Caki2 (cell line): ENCODE measurements at places on chromosomes 1 and 21.

GRCh38 chr1:64530969-64531692 lies 61.2 kb downstream of the CACHD1 start:
- no peak for DNase-seq

DNA sequence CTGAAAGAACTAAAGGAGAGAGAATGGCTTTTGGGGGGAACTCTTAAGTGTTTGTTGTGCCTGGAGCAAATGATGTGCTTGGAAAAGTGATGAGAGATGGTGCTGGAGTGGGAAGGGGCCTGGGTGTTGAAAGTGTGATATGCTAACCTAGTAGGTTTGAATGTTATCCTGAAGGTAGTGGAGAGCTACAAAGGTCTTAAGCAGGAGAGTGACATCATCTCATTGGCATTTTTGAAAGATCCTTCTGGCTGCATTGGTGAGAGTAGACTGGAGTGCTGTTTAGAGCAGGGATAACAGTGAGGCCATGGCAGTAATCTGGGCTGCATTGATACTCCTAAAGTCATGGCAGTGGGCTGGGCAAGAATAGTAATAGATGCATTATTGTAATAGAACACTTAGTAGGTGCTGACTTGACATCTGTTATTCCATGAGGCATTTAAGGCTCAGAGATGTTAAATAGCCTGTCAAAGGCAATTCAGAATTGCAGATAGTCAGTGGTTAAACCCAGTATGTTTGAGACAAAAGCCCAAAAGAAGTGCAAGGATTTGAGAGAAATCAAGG lies 44.5 kb downstream of the MDM4 start:
- peak; percentile 19 for DNase-seq

DNA sequence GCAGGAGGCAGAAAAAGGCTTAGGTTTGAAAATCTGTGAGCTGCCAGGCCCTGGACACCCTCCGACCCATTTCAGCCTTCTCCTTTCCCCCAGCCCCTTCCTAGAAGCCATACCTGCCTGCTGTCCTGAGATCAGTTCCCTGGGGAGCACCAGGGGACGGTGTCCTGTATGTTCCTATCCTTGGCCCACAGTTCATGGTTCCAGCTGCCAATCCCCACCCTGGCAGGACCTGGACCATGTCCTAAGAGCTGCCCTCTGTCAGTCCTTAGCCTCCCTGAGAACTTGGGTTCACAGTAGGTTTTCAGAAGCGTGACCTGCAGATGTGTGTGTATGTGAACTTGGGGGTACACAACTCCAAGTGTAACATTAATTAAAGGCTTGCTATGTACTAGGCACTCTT lies 3.8 kb downstream of the TCEA3 start:
- no peak for DNase-seq

GRCh38 chr1:50155541-50155940 lies 46.8 kb downstream of the ELAVL4 start:
- no peak for DNase-seq

DNA sequence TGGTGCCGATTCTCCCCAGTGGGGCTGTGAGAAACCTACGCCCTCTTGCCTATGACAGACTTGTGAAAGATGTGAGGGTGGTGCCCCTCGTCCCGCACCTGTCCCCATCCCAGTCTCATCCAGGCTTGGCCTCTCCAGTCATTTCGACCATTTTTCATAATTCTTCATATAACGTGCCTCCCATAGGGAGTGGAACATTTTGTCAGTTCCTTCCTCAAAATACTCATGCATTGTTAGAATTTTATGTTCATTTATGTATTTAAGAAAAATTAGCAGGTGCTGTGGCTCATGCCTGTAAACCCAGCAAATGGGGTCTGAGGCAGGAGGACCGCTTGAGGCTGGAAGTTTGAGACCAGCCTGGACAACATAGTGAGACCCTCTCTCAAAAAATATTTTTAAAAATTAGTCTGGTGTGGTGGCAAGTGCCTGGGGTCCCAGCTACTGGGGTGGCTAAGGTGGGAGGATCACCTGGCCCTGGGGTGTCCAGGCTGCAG lies 19.7 kb upstream of the SMPDL3B start:
- DNase-seq: no peak

GRCh38 chr1:225737161-225737560 lies 40.5 kb upstream of the SRP9 start:
- DNase-seq: no peak

GRCh38 chr1:227318853-227319607 lies 738 bp upstream of the CDC42BPA start:
- no peak for DNase-seq

DNA sequence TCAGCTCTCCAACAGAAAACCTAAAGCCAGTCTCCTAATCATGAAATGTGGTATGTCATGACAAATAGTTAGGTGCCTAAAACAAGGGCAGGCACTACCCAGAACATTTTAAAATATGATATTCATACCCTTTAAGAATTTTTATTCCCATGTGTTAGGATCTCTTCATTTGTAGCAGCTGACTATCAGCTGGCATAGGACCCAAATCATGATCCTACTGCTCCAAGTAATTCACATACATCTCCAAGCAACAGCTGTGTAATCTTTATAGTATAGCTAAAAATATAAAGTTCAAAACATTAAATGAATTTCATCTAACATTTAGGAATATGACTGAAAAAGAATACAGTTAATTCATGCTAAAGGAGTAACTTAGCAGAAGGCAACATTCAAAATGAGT lies 57.5 kb downstream of the ENAH start:
- no peak for DNase-seq

DNA sequence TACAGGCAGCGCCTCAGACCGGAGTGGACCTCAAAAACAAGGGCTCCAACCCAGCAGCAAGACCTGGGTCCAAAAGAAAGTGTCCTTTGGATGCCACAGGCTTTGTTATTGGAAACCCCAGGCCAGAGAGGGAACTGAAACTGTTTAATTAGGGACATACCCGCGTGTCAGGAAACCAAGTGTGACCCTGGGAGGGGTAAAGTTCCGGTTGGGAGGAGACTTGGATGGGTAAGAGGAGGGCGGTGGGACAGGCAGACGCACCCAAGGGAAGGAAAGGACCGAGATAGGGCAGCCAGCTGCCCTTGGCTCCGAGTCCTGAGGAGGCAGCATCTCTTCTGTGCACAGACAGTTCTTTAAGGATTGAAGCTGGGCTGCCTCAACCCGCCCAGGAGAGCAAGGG lies 71.4 kb downstream of the CDC7 start:
- no peak for DNase-seq

- peak; percentile 17 for DNase-seq
Measured at GRCh38 chr1:181647314-181648035, 164.2 kb downstream of the CACNA1E start.

- no peak for DNase-seq
Measured at GRCh38 chr1:7420098-7420445, 351.0 kb upstream of the VAMP3 start.

GRCh38 chr1:117679868-117680267 lies 74.0 kb downstream of the TENT5C start:
- no peak for DNase-seq

GRCh38 chr1:94873520-94874351 lies 53.2 kb downstream of the CNN3 start:
- no peak for DNase-seq

DNA sequence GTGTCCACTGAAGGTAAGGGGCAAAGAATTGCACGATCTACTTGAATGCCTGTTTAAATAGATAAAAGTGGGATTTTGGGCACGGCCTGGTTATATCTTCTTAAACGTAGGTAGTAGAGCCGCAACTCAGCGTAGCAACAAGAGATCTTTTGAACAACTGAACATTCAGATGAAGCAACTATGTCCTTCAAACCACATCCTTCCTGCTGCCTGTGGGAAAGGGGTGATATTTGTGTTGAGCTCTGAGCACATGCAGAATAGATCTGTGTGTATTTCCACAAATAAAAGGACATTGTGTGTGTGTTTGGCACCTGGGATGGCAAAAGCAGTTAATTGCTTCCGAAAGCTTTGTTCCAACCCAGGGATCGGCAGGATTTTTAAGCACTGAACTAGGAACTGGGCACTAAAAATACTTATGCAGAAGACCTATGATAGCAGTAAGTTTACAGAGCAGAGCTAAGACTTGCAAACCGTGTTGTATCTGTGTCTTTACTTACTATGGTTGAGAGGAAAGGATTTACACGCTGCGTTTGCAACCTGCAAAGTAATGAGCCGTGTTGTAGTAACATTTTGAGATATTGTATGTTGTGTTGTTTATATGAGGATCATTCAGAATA lies 333.4 kb downstream of the CHRM3 start:
- no peak for DNase-seq

DNA sequence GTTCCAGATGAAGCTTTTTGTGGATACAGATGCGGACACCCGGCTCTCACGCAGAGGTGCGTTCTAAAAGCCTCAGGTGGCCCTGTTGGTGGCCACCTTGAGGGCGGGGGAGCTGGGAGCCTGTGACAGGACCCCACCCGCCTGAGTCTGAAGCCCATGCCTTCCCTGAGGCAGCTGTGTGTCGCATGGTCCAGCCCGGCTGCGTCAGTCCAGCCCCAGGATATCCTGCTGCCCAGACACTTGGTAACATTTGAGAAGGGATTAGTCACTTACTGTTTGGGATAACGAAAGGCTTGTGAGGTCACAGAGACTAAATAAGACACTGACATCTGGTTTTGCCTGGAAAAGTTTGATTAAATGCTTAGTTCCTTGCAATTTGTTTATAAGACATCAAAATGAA lies 68.9 kb downstream of the UCK2 start:
- no peak for DNase-seq

GRCh38 chr21:38927776-38928175 lies 122.0 kb downstream of the ETS2 start:
- DNase-seq: no peak

- no peak for DNase-seq
Measured at GRCh38 chr1:169741666-169742394, 8.0 kb upstream of the SELE start.
